ENCODE measurements at places on chromosomes 7 and 10.

DNA sequence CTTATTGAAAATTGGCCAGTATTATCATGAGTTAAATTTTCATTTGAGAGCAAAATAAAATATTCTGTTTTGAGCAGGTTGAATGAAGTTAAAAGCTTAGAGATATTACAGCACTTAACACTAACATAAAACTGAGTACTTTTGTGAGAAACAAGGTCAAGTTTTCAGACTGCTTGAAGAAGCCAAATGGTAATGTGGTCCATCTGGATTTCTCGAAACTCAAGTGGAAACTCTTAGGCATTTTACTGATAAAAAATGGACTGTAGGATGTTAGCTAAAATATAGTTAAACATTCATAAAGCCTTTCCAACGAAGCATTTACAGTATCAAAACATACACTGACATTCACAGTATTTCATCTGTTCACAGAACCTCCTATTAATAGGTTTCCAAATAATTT is 528.1 kb upstream of the SEMA3D start:
- DNase-seq, result no peak

DNA sequence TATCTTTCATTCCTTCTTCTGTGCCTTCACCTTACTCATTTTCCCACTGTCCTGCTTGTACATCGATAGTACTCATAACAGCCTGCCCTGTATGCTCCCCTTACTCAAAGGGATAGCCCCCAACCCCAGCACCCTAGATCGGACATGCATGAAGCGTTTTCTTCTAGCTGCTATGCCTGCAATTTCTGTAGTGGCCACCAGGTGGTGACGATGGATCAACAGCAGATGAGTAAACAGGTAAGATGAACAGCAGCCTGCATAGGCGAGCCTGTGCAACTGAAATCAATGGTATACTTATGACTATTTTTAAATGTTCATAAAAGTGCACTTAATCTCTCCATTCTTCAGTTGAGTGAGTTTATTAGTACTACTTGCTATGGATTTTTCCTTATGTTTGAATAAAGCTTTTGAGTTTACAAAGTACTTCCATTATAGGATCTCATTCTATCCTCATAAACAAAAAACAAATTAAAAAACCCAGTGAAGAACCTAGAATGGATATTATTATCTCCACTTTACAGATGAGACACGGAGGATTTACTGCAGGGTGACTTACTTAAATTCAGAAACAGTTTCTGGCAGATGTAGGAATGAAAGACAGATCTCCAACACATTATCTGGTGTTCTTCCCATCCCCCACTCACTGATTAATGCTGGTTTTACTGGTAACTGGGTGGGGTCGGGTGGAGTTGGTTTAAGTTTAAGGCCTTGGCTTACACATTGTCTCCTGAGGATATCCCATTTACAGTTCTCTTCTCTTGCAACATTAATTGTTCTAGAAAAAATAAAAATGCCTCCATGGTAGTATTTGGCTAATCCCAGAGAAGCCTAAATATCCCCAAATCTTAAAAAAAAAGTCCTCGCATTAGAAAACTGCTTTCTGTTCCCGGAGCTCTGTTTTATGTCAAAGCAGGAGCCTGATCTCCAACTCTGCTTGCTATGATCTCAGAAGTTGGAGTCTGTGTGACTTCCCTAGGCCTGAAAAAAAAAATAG is 222.1 kb downstream of the GLI3 start:
- DNase-seq, result no peak

- DNase-seq, result no peak
These were observed 6.8 kb upstream of the LRRC4 start for GRCh38 chr7:128037880-128038619.

DNA sequence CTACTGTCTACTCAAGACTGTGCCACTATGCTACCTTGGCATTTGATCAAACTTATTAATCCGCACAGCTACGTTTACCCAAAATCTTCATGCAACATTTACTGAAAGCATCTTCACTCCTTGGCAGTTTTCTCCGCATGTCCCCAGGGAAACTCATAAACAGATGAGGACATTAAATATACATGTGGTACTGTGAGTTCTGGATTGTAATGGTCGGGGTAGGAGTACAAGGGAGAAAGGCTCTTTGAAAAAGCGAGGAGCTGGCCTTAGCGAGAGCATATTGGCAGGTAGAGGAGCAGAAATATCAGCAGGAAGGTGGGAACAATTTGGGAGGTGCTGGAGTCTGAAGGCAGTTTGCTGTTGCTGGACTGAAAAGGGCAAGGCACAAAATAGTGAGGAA is 107.1 kb upstream of the NOBOX start:
- no peak for DNase-seq

DNA sequence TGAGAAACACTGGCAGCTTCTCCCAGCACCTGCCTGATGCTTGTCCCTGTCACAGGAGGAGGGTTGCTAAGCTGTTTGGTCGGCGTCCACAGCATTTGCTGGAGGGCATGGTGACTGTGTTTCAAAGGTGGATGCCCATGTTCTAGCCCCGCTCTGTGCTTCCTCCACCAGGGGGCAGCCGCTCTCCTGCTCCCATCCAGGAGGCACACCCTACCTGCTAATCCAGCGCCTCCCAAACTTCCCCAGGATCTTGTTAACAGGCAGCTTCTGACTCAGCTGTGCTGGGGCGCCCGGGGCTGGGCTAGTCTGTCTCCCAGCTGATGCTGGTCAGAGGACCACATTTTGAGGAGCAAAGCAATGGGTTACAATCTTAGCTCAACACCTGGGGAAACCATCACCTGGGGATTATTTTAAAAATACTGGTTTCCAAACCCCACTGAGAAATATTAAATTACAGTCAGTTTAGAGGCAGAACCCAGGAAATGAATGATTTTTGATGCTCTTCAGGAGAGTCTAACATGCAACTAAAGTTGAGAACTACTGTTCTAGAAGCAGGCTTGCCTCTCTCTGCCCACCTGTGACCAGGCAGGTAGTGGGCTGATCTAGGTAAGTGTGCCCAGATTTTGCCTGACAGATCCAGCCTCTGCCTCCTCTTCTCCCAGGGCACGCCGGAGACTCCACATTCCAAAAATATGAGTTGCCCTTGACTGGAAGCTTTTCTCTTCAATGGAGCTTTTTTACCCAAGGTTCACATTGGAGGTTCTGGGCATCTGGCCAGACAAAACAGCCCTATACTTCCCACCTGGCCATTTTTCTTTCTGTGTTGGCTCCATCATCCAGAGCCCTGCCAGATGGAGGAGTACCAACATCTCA is 92.7 kb upstream of the GPR26 start:
- DNase-seq, result no peak

DNA sequence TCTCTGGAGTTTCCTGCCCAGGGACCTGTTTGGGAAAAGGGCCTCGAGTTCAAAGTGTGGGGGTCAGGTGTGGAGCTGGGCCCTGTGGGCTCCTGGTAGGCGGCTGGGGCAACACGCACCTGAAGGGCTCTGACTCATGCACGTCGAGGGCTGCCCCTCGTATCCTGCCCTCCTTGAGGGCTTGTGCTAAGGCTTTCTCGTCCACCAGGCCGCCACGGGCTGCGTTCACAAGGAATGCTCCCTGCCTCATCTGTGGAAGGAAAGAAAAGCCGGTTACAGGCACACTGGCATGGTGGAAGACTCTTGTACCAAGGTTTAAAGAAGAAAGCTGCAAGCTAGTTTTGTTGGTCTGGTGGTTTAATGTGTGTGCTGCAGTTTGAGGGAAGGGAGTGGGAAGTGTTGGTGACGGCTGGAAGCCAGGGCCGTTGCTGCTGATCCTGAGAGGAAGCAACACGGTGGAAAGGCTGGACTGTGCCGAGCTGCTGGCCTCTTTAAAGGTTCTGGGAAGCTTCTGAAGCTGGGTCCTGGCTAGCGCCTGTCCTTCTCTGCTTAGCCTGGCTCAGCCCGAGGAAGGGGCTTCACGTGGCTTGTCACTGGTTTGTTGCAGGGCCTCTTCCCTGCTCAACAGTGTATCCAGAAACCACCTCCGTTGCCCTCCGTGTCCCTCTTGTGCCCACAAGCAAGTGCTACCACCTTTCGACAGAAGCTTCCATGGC is 52.0 kb downstream of the ZRANB1 start:
- DNase-seq, result no peak

- DNase-seq, result no peak
These were observed 113.4 kb downstream of the JAZF1 start for GRCh38 chr7:28067171-28067570.

DNA sequence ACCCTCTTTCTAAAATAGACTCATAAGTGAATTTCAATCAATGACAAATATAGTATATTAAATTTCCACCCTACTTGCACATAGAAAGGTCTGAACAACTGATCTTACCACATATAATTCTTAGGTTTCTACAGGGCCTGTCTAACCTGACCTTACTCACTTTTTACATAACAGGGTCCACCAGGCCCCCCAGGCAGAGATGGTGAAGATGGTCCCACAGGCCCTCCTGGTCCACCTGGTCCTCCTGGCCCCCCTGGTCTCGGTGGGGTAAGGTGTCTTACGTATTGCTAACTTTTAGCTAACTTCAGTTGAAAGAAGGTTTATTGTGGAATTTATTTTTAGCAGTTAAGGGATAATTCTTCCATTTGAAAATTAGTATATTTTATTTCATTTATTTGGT is 5.3 kb downstream of the COL1A2 start:
- no peak for DNase-seq

- peak; percentile 55 for DNase-seq
These were observed 61.4 kb downstream of the ST7 start for GRCh38 chr7:117014673-117015133.

GRCh38 chr10:8133146-8133545 is 78.7 kb downstream of the GATA3 start:
- DNase-seq, result no peak

DNA sequence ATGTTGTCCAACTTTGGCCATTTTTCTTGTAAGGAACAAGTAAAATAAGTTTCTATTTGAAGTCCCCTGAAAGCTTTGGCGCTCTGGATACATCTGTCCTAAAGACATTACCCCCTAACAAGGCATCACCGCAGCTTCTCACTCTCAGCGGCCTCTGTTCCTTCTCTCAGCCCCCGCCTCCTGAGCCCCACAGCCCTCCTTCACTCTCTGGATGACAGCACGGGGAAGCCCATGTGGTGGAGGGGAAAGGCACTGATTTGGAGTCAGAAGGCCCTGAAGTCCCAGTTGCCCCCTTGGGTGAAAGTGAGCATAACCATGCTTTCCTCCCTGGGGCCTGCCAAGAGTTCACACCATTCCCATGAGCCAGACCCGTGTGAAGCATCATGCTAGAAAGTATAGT is 4.6 kb downstream of the H2BK1 start:
- no peak for DNase-seq

GRCh38 chr10:113517165-113517900 is 35.5 kb upstream of the HABP2 start:
- DNase-seq, result no peak
